MCF 10A (cell line): ENCODE measurements at places on chromosomes 1 and 21. TPM values are rescaled to one million over a fixed set of nuclear protein-coding genes. Genes with fewer than 3 reads are reported as not detected.

The PEAR1 gene
- 6.5 and 8.8 TPM in 2 replicates for total RNA-seq

DNA sequence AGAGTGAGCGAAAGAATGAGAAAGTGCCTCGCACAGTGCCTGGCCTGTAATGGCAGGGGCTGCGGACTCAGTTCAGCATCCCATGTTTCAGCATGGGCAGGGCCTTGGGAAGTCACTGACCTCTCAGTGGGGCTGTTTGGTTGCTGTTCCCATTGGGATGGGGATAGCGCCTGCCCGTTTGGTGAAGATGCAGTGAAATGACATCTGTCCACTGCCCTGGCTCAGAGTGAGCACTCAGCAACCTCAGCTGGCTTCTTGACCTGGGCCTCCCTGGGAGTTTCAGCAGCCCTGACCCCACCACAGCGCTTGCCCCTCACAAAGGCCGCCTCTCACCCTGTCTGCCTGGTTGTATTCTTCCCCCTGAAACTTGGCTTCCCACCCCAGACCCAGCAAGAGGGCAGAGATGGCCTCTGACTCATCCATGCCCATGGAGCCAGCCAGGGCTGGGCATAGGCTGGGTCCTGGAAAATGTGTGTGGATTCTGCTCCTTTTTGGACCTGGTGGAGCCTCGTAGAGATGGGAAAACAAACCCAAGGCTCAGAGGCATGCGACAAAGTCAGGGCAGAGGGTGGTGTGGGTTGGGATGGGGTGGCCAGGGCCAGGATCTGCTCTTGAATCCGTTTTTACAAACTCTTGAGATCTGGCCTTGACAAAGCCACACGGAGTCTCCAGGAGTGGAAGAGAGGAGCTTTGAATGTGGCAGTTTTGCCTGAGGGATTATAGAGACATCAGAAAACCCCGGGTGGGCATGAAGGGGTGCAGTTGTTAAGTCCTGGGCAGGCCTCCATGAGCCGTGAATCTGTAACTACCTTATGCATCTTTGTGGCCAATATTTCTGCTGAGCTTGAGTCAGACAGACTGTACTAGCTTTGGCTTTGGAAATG lies 1.2 kb downstream of the XKR8 start:
- peaks cover 18% of the 10 kb centered on the region for H3K36me3 ChIP-seq
- DNase-seq: peak; percentile 39
- peak overlapping the region; percentile 79 for H3K4me3 ChIP-seq
- H3K4me1 ChIP-seq: peaks cover 15% of the 10 kb centered on the region
- no peaks in the 10 kb centered on the region for H3K27me3 ChIP-seq

GRCh38 chr1:154157520-154158306 lies 2.8 kb upstream of the NUP210L start:
- H3K27ac ChIP-seq: peak overlapping the region; percentile 7
- no peak overlapping the region for H3K4me3 ChIP-seq
- H3K27me3 ChIP-seq: no peaks in the 10 kb centered on the region
- DNase-seq: no peak
- peaks cover 87% of the 10 kb centered on the region for H3K36me3 ChIP-seq

The TRIM46 gene
- total RNA-seq: 0.21 and 0.32 TPM in 2 replicates

The SLC26A9 gene
- not detected in 2 replicates for total RNA-seq

The ADCY10 gene
- total RNA-seq: 0.12 and 0.35 TPM in 2 replicates

The RALGPS2 gene
- total RNA-seq: 13.3 and 16.0 TPM in 2 replicates

DNA sequence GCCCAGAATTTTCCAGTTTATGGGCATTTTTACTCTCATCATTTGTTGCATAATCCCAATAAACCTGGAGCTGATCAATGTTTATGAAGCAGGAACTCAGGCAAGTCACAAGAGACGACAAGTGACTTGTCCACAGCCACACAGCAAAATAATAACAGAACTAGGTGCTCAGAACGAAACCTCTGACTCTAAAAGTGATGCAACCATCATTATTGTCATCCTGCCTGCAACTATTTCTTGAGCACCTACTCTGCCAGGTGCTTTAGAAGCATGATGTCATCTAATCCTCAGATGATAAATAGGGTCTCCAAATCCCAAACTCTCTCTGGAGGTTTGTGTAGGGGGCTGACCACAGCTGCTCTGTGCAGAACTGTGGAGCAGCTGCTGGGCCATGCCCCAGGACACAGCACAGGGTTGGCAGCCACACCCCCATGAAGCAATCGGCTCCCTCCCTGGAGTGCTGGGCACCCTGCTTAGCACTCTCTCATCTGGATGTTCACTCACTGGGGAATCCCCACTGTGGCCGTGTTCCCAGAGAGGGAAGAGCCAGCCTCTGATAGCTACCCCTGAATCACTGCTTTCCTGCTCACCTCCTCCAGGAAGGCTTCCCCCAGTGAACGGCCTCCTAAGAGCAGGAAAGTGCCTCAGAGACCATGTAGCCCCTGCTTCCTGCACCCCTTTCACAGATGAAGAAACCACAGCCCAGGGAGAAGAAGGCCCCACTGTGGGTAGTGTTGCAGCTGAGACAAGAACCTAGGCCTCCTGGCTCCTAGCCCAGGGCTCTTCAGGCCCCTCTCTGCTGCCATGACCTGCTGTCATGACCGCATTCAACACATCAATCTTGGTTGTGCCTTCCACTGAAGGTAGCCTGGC lies 2.1 kb downstream of the TTC22 start:
- DNase-seq: peak; percentile 92
- peaks cover 40% of the 10 kb centered on the region for H3K4me1 ChIP-seq
- no peaks in the 10 kb centered on the region for H3K36me3 ChIP-seq
- peak overlapping the region; percentile 14 for H3K4me3 ChIP-seq
- no peak overlapping the region for H3K27ac ChIP-seq

DNA sequence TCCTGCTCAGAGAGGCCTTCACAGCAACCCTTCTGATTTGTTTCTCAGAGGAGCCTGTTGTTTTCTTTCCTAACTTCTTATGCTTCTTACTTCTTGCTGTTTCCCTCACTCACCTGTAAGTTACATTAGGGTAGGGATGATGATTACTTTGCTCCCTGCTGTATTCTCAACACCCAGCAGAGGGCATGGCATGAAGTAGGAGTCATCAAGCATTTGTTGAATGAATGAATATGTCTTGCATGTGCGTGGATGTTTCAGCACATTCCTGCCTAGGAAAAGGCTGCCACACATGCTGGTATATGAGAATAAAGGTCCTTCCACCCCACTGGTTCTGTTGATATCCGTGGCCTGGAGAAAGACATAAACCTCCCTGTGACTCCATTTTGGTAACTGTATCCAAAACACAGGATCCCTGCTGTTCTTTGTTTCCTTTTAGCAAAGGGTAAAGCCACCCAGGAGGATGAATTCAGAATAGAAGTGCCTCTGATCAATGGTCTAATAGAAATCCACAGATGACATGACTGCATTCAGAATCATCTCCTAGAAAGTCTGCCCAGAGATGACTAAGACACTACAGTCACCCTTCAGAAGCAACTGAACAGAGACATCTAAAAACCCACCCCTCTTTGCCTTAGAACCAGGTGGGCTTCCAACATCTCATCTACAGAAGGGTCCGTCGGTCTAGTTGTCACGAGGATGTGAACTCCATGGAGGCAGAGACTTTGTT lies 168.8 kb downstream of the ZSCAN20 start:
- no peak overlapping the region for H3K4me3 ChIP-seq
- peaks cover 54% of the 10 kb centered on the region for H3K27me3 ChIP-seq
- no peaks in the 10 kb centered on the region for H3K4me1 ChIP-seq
- H3K27ac ChIP-seq: no peak overlapping the region

DNA sequence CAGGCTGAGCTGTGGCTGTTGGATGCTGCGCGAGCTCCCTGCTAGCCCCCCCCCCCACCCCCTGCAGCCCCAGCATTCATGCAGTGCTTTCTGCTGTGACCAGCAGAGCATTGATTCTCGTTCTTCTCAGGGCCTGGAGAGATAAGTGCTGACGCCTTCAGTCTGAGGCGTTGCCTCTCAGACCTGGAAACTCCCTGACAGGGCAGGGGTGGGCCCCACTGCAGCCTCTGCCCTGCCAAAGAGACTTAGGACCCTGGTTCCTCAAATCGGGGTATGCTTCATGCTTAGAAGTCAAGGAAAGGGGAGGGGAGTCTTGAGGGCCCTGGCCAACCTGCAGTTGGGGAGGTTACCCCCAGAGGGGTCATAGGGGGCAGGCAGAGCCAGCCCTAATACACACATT lies 38.5 kb downstream of the PTPRF start:
- H3K36me3 ChIP-seq: no peaks in the 10 kb centered on the region
- no peak overlapping the region for H3K4me3 ChIP-seq
- no peak overlapping the region for H3K27ac ChIP-seq
- no peaks in the 10 kb centered on the region for H3K27me3 ChIP-seq

GRCh38 chr1:208892147-208892546 lies 648.0 kb upstream of the PLXNA2 start:
- no peaks in the 10 kb centered on the region for H3K27me3 ChIP-seq
- no peak for DNase-seq
- no peaks in the 10 kb centered on the region for H3K4me1 ChIP-seq
- no peaks in the 10 kb centered on the region for H3K36me3 ChIP-seq
- no peak overlapping the region for H3K4me3 ChIP-seq

- H3K4me1 ChIP-seq: no peaks in the 10 kb centered on the region
- no peak for DNase-seq
- H3K27me3 ChIP-seq: peaks cover 58% of the 10 kb centered on the region
Measured at GRCh38 chr1:71046891-71047634, 553 bp downstream of the PTGER3 start.

- no peak for DNase-seq
- H3K27ac ChIP-seq: no peak overlapping the region
- no peak overlapping the region for H3K4me3 ChIP-seq
- H3K4me1 ChIP-seq: no peaks in the 10 kb centered on the region
- no peaks in the 10 kb centered on the region for H3K27me3 ChIP-seq
Measured at GRCh38 chr1:208079161-208079560, 165.0 kb downstream of the PLXNA2 start.

GRCh38 chr1:30135698-30136097 lies 587.7 kb downstream of the MATN1 start:
- H3K4me3 ChIP-seq: no peak overlapping the region
- DNase-seq: no peak
- peaks cover 56% of the 10 kb centered on the region for H3K27me3 ChIP-seq
- H3K27ac ChIP-seq: no peak overlapping the region
- no peaks in the 10 kb centered on the region for H3K36me3 ChIP-seq

DNA sequence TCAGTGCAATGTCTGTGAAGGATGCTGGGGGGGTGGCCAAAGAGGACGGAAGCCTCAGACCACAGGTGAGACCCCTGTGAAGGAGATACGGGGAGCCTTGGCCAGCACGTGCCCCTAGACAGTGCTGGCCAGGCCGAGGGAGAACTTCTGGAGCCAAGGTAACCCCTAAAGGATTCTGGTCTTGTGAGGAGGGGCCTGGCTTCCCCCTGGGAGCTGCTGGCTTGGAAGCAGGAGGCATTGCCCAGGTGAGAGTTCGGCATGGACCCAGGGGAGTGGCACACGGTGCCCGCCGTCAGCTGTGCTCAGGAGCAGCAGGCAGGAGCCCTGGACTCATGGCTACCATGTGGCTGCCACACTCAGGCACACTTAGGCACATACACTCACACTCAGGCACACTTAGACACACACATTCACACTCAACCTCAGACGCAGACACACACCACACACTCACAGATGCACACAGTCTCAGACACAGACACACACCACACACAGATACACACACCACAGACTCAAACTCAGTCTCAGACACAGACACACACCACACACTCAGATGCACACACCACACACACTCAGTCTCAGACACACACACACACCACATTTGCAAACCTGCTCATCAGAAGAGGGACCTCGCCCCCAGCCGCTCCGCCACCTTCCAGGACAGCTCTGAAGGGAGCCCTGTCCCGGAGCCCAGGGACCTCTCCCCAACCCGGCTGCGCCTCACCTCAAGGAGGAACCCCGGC lies 1.1 kb upstream of the COL6A2 start:
- no peaks in the 10 kb centered on the region for H3K4me1 ChIP-seq
- peaks cover 31% of the 10 kb centered on the region for H3K27me3 ChIP-seq
- no peak overlapping the region for H3K27ac ChIP-seq
- no peak for DNase-seq
- H3K4me3 ChIP-seq: no peak overlapping the region

DNA sequence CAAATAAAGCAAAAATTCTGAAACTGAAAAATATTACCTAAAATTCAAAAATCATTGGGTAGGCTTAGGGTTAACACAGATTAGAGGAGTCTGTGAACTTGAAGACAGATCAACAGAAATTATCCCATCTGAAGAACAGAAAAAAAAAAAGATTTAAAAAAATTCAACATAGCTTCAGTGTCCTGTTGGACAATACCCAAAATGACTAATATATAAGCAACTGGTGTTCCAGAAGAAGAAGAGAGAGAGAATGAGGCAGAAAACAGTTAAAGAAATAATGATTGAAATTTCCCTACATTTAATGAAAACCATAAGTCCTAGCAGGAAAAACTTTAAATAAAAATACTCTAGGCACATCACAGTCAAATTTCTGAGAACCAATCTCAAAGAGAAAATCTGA lies 31.5 kb downstream of the TMCO1 start:
- peak; percentile 9 for DNase-seq
- no peak overlapping the region for H3K4me3 ChIP-seq
- peaks cover 10% of the 10 kb centered on the region for H3K4me1 ChIP-seq

DNA sequence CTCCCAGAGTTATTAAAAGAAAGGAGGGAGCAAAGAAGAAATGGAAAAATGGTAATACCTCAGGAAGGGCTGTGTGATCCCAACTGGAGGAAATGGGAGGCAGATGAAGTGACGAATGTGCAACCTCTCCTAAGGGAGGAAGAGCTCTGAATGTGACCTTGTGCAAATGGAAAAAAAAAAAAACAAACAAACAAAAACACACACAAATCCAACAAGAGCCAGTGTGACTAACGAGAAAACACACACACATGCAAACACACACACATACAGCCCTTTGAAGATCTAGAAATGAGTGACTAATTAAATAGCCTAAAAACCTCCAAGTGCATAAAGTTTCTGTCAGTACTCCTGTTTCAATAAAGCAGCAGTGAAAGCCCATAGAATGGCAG lies 49.0 kb downstream of the CCN1 start:
- peak overlapping the region; percentile 91 for H3K27ac ChIP-seq
- peak; percentile 1 for DNase-seq
- peaks cover 12% of the 10 kb centered on the region for H3K4me1 ChIP-seq
- no peaks in the 10 kb centered on the region for H3K36me3 ChIP-seq
- H3K27me3 ChIP-seq: no peaks in the 10 kb centered on the region

The RAP1GAP gene
- 0.22 TPM in 1 of 2 replicates, not detected in the other for total RNA-seq

- no peaks in the 10 kb centered on the region for H3K4me1 ChIP-seq
- H3K4me3 ChIP-seq: no peak overlapping the region
- H3K27me3 ChIP-seq: no peaks in the 10 kb centered on the region
- no peaks in the 10 kb centered on the region for H3K36me3 ChIP-seq
- H3K27ac ChIP-seq: no peak overlapping the region
Measured at GRCh38 chr21:40422896-40423635, 423.9 kb downstream of the DSCAM start.

- no peaks in the 10 kb centered on the region for H3K27me3 ChIP-seq
- peak; percentile 4 for DNase-seq
- peaks cover 12% of the 10 kb centered on the region for H3K36me3 ChIP-seq
Measured at GRCh38 chr1:44275991-44276405, 62.7 kb downstream of the DMAP1 start.

The EXO1 gene
- total RNA-seq: 7.3 and 17.5 TPM in 2 replicates

DNA sequence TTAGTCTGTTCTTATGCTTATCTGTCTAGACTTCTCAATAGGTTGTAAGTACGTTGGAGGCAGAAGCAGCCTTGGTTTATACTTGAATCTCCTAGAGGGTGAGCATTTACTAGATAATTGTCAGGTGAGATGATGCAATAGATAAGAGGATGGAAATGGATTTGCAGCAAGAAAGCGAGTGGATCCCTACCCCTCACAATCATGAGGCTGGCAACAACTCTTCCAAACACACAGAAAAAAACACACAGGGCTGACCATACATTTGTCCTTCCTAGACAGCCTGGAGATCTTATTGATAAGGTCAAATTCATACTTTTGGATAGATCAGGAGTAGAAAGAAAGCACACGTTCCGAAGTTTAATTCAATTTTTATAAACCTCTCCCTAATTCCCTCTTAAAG lies 481.4 kb upstream of the CAMK1G start:
- H3K4me3 ChIP-seq: no peak overlapping the region
- H3K27me3 ChIP-seq: peaks cover 19% of the 10 kb centered on the region
- peaks cover 16% of the 10 kb centered on the region for H3K4me1 ChIP-seq
